ENCODE measurements at places on chromosomes 1 and 21. TPM values are rescaled to one million over a fixed set of nuclear protein-coding genes. Genes with fewer than 3 reads are reported as not detected.

Gene KCNQ4
- 2.6 TPM for total RNA-seq

Gene FAM72A
- 29.2 TPM for total RNA-seq

Gene FBXO2
- 131 TPM for total RNA-seq

Gene FAM131C
- 3.4 TPM for total RNA-seq

- no peak for DNase-seq
Measured at GRCh38 chr1:155012026-155012546, 9.5 kb downstream of the ZBTB7B start.

DNA sequence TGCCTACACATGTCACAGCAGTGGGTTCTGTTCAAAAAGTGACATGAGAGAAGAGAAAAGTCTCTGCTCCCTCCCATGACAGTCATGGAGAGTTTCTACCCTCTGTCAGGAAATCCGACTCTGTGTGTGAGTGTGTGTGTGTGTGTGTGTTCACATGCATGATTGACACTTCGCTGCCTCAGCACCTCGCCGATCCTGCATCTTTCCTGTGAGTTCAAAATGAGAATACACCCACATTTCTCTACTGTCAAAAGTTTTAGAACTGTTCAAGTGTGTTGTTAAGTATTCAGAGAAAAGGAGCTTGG, 46.2 kb upstream of the COX20 start:
- no peak for DNase-seq

- no peak for DNase-seq
Measured at GRCh38 chr1:187537936-187538335, 709.2 kb downstream of the PLA2G4A start.

DNA sequence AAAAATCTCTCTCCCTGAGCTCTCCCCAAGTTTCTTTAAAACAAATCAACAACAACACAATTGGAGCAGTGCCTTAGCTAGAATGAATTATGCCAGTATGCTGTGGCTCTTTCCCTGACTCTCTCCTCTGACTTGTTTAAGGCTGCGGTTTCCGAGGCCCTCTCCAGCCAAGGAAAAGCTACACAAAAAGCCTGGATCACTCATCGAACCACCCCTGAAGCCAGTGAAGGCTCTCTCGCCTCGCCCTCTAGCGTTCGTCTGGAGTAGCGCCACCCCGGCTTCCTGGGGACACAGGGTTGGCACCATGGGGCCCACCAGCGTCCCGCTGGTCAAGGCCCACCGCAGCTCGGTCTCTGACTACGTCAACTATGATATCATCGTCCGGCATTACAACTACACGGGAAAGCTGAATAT, 1.9 kb downstream of the S1PR1 start:
- DNase-seq, result peak; percentile 52

DNA sequence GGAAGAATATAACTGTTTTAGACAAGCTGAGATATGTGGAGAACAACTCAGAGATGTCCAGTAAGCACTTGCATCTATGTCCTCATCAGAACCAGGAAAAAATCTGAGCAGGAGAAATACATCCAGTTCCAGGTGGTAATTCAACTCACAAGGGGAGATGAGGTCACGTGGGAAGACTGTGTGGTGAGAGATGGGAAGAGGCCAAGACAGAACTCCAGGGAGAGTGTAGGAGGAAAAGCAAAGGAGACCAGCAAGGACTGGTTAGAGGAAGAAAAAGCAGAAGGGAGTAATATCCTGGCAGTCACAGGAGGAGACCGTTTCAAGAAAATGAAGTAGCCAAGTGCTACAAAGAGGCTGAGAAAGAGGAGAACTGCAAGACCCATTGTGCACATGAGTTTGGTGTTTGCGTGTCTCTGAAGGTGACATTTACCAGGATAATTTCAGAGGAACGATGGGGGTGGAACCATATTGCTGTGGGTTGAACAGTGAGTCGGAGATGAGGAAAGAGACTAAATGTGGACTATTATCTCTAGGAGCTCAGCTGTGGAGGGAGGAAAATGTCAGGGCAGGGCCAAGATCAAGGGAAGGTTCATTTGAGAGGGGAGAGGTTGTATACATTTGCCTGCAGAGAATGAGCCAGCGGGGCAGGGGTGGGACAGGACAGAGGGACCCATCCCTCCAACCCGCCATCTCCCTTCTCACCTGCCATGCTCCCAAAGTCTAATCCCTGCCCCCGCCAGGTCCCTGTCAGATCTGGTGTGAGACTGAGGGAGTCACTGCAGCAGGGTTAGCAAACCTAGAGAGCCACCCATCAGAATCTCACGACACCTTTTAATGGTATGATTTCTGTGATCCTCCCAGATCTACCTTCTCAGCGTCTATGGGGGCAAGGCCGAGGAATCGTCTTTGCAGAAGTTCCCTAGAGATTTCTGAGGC, 24.9 kb downstream of the SUSD4 start:
- DNase-seq, result no peak

- DNase-seq, result no peak
Measured at GRCh38 chr1:236720206-236720605, 33.9 kb downstream of the ACTN2 start.

DNA sequence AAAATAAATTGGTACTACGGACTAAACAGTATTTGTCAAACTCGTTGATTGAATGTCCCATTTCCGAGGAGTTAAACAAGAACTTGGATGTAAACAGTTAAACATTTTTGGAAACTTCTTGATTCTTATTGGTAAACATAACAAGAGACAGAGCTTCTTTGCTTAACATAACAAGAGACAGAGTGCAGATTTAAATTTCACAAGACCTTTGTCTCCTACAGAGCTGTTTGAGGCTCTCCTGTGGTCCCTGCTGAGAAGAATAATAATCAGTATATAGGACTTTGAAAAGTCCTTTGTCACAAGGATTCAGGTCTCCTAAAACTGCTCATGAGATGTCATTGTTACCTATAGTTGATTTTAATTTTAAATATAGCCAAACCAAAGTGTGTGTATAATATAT, 170.6 kb upstream of the C21orf91 start:
- DNase-seq, result no peak

- no peak for DNase-seq
Measured at GRCh38 chr1:115041654-115042053, 12.0 kb downstream of the TSHB start.

- no peak for DNase-seq
Measured at GRCh38 chr1:56068210-56068609, 511.2 kb downstream of the PLPP3 start.

DNA sequence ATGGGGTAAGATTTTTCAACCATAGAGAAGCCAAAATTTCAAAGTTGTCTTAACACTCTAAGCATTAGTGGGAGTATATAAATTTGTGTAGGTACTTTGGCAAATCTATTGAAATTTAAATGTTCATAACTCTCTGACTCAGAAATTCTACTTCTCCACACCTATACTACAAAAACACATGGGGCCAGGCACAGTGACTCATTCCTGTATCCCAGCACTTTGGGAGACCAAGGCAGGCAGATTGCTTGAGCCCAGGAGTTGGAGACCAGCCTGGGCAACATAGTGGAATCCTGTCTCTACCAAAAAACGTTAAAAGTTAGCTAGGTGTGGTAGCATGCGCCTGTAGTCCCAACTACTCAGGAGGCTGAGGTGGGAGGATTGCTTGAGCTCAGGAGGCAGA, 41.3 kb upstream of the RAVER2 start:
- no peak for DNase-seq

GRCh38 chr1:223033658-223034057, 109.4 kb downstream of the TLR5 start:
- no peak for DNase-seq

DNA sequence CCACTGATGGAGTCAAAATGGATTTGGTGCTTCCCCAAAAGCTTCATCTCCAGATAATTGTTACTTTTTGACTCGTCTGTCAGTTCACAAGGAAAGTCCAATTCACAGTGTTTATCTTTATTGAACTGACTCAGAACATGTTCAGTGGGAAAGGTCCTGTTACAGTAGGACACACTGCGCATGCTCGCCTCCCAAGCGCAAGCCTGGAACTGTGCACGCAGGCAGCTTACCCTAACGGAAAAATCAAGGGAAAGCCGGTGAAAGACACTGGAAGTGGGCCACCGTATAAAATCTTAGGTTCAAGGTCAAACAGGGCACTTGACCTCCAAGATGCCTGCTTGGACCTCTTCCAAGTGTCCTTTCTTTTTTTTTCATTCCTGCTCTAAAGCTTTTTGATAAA, 174.6 kb downstream of the USP25 start:
- DNase-seq, result no peak

GRCh38 chr1:226975259-226976250, 35.5 kb downstream of the COQ8A start:
- DNase-seq, result no peak

GRCh38 chr1:227603327-227603726, 40.0 kb downstream of the ZNF678 start:
- no peak for DNase-seq

All from Panc1 (cell line).